Retinal pigment epithelial cell (primary cell): ENCODE measurements at places on chromosomes 12 and 14.

GRCh38 chr14:68305738-68306137 lies 486.2 kb downstream of the RAD51B start:
- DNase-seq, result no peak

DNA sequence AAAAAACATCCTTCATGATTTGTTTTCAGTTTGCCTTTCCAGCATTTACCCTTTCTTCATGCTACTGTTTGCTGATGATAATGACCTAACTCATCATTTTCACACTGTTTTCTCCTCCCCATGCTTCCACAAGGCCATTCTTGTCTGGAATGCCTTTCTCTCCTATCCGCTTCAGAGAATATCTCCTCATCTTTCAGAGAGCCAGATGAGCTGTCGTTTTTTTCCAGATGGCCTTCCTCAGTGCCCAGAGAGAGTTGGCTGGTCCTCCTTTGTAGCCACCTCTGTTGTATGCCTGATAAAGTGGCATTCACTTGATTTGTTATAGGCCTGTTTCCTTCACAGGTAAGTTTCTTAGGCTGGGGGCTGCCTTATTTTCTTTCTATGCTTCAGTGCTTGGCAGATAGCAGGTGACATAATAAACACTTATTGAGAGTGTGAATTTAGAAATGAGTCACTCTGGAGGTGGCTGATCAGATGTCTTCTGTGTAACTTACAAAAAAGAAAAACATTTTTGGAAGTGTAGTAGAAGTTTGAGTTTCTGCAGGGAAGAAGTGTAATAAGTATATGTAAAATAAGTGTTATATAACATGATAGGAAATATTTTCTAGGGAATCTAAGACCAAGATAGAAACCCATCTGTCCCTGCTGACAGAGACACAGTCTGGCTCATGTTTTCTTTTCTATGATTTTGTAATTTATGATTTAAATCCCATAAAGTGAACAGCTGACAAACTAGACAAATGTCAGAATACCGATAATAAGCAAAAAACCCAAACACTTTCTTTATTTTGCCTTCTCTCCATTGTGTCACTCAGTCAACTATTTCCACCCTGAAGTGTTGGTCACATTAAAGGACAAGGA lies 174.5 kb downstream of the DACT1 start:
- no peak for DNase-seq

DNA sequence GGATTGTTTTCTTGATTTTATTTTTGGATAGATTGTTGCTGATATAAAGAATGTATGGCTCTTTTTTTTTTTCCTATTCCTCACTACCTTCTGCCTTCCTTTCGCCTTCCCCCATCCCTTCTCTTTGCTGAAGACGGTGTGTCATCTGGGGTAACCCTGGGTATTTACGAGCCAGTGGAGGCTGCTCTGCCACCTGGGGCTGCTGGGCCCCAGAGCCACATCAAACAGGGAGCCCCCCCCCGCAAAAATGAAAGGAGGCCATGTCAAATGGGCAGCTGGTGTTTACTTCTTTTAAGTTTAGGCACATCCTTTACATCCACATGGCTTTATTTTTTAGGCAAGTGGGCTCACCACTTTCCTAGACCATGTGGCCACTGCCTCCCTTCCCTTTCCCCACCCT lies 25.4 kb downstream of the CHST11 start:
- no peak for DNase-seq

GRCh38 chr12:32115404-32116104 lies 8.9 kb downstream of the BICD1 start:
- peak; percentile 96 for DNase-seq

DNA sequence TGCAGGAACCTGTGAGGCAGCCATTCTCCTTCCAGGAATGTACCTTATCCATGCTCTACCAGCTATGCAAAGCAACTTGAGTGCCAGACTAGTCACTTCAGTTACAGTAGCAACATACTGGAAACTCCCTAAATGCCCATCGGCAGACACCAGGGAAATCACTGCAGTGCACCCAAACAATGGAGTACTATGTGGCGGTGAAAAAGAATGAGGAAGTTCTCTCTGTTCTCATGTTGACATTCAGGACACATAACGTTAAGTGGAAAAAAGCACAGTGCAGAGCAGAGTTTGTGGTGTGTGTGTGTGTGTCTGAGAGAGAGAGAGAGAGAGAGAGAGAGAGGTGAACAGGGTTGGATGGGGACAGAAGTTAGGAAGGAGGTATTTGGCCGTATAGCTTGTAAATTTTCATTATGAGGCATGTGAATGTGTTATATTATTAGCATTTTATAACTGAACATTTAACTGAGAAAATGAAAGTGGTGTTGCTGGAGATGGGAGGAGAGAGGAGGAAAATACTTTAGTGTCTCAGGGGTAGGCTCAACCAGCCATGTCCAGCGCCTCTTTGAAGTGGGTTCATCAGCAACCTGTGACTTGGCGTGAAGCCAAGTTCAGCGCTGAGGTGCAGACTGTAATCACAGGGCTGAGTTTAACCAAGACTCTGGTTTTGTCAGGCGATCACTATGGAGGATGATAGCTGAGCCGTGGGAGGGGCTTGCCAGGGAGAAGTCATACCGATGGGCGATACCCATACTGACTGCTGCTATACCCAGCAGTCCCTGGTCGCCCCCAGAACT lies 17.3 kb downstream of the TNFAIP2 start:
- DNase-seq, result no peak

DNA sequence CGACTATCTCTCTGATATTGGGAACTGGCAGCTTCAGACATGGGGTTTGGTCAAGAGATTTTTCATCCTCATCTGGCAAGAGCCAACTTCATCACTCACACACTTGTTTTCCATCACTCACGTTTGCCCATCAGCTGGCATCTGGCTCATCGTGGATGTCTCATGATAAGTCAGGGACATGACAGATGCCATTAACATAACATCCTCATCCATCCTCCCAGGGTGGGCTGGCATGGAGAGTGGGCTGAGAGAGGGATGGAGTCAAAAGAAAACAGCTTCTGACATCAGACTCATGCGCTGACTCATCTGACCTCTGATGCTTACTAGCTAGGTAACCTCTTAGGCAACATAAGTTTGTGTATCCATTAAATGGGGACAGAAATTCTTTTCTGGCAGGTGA lies 1.8 kb upstream of the VSX2 start:
- DNase-seq, result no peak

GRCh38 chr12:100987552-100988521 lies 193.3 kb downstream of the ANO4 start:
- DNase-seq, result peak; percentile 2

- DNase-seq, result no peak
These were observed 99.2 kb downstream of the SCARB1 start for GRCh38 chr12:124764451-124764850.

GRCh38 chr14:78307671-78308070 lies 137.5 kb downstream of the NRXN3 start:
- DNase-seq, result no peak

- DNase-seq, result no peak
These were observed 85.7 kb downstream of the PPP2R5E start for GRCh38 chr14:63457498-63457897.

DNA sequence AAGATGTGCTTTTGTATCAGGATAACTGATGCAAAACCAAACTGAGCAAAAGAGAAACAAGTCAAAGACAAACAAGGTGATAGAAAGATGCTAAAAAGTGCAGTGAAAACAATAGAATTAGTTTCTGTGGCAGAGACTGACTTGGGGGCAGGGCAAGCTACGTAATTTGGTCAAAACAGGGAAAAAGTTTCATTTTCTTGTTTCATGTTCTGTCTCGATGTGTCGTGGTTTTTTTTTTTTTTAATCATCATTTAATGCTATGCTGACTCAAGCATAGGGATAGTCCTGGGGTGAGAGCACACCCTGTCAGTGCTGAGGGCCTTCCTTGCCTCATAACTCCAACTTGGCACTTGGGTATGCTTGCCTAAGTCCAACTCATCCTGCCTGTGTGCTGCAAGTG lies 144.1 kb upstream of the PTPRQ start:
- no peak for DNase-seq

DNA sequence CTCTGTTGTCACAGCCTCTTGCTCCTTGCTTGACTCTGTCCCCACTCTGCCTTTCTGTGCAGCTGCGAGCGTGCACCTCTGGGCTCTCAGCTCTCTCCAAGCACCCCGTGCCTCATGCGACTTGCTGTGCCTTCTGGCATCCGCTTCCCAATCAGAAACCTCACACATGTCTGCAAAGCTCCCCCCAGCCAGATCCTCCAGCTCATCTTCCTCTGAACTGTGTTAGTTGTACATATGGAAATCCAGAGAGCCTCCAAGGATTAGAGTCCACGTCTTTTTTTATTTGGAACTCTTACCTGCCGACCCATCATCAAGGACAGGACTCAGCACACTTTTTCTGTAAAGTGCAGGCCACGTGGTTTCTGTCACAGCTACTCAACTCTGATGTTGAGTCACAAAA lies 70.5 kb downstream of the ANO2 start:
- DNase-seq, result no peak

- DNase-seq, result no peak
These were observed 10.5 kb downstream of the NTF3 start for GRCh38 chr12:5442251-5443006.

DNA sequence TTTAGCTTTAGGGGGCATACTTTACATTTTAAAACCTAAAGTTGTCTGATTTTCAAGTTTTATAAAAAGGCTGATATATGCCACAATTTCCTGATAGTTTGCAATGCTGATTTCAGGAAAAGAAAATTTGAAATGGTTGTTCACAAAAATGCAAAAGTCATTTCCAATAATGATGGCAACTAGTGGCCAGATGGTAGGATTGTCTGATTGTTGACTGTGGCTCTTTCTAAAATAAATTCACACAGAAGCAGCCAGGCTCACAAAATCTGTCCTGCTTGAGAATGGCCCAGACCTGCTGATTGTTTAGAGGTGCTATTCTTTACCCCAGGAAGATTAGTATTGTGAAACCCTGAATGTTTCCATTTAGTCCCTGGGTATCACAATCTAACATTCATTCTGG lies 220.3 kb downstream of the NELL2 start:
- DNase-seq, result no peak
